ENCODE measurements at places on chromosomes 16 and 17.

- peak; percentile 15 for DNase-seq
Observed at GRCh38 chr17:76791053-76791980, 53.4 kb downstream of the MFSD11 start.

- DNase-seq, result no peak
Observed at GRCh38 chr17:50163843-50164696, 1.7 kb upstream of the SGCA start.

DNA sequence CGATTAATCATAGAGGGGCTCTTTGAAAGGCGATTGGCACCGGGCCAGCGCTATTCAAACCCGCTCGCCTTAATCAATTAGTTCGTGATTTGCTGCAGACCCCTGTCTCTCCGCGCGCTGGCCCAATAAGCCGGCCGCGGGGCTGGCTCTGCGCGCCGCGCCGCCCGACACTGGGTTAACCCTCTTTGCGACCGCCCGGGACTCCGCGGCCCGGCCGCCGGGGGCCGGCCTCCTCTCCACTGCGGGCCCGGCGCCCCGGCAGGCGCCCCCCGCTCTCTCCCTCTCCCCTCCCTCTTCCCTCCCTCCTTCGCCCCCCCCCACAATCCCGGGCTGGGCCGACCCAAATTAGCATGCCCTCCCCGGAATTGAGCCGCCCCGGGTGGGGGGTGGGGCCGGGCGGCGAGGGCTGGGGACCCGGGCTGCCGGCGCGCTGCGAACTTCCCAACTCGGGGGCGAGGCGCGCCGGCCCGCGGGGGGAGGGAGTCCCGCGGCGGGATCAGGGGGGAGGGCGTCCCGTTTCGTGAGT, 428 bp upstream of the SALL1 start:
- DNase-seq, result no peak

- peak; percentile 39 for DNase-seq
Observed at GRCh38 chr16:72877374-72878028, 170.4 kb downstream of the ZFHX3 start.

- DNase-seq, result no peak
Observed at GRCh38 chr17:69231521-69231920, 2.9 kb upstream of the ABCA10 start.

DNA sequence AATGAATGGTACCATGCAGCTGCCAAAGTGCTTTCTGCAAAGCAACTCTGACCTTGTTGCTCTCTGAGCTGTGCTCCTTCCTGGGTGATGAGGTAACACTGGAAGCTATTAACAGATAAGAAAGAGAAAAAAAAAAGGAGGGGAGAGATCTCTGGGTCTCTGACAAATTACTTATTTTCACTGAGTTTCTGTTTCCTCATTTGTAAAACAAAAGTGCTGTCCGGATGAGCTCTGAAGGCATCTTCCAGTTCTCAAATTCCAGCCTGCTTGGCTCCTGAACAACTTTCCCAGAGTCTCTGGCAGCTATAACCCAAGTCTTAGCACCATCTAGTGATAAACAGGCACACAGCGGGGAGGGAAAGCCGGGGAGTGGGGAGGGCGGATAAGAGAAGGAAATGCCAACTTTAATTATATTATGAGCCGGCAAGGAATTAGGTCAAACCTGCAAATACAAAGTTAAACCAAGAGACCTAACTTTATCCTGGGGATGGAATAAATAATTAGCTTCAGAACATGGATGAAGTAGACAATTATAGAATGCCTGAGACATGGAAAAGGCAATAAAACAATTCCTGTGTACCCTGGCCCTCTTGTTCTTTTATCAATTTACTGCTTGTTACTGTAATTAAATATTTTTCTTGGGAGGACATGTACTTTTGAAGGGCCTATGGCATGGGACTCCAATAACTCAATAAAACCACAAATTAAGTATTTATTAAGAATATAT, 61.3 kb upstream of the KIFC3 start:
- DNase-seq, result no peak

- no peak for DNase-seq
Observed at GRCh38 chr16:85419503-85420408, 193.4 kb upstream of the GSE1 start.

- no peak for DNase-seq
Observed at GRCh38 chr16:50491516-50491915, 56.7 kb upstream of the NKD1 start.

DNA sequence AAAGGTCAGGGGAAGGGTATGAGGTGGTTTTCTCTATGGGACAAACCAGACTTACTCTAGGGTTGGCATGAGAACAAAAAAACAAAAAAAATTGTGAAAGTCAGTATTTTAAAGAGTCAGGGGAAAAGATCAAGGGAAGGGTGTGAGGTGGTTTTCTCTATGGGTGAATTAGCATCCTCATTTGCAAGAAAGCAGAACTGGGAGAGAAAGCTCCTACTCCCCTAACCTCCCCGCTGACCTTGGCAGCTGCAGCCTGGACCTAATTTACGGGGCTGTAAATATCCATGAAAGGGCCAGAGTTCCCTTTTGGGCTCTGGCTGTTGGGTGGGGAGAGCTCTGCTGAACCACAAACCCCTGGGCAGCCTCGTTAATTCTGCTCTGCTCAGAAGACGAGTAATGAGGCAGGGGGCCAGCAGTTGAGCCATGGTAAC, 10.6 kb downstream of the RHBDL3 start:
- DNase-seq, result peak; percentile 78

DNA sequence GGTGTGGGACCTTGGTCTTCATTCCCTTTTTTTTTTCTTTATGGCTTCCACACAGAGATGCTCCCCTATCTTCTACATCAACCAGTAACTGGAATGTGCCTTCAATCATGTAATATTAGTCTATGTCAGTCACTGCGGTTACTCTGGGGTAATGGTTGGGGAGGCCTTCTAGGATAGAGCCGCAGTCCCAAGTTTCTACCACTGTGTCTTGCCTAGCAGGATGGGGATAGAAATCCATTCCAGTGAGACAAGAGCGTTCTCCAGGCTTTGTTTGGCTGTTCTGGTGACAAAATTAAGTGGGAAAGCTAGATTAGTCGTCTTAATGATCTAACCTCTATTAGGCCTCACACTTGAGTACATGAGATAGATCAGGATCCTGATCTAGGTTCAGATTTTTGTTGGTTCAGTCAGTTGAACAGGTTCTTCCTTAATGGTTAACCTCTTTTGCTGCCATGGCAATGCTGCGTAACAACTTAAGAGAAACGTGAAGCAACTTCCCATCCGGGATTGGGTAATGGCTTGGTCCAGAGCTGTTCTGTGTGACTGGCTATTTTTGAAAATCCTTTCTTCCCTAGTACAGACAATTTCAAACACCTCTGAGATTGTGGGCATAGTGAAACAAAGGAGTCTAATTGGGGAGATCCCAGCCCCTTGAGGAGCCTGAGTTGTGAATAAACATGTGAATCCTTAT, 8.7 kb downstream of the MSL1 start:
- peak; percentile 88 for DNase-seq

DNA sequence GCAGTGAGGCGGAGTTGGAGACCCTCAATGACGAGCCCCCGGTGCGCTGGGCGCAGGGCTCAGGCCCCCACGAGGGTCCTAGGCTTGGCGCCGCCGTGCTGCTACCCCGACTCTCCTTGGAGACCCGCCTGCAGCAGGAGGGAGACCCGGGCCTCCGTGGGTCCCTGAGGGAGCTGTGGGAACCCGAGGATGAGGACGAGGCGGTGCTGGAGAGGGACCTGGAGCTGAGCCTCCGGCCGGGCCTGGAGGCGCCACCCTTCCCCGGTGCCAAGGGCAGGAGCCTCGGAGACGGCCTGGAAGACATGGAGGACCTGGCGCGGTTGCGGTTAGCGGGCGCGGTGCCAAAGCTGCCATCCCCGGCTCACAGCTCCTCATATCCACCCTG, 2.3 kb downstream of the MYO15B start:
- no peak for DNase-seq

GRCh38 chr17:58480090-58480489, 8.1 kb downstream of the HSF5 start:
- no peak for DNase-seq

DNA sequence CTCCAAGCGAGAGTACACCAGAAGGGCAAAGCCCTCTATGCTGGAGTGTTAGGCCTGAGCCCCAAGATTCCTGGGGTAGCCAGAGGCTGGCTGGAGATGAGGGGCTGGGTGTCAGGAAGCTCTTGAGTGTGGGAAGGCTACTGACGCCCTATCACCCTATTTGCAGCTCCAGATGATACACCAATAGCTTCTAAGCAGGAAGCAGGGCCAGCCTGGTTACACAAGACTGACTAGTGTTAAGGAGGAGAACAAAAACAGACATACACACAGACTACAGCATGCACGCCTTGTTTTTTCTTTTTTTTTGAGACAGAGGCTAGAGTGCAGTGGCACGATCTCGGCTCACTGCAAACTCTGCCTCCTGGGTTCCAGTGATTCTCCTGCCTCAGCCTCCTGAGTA, 15.9 kb downstream of the POLR3K start:
- peak; percentile 38 for DNase-seq

DNA sequence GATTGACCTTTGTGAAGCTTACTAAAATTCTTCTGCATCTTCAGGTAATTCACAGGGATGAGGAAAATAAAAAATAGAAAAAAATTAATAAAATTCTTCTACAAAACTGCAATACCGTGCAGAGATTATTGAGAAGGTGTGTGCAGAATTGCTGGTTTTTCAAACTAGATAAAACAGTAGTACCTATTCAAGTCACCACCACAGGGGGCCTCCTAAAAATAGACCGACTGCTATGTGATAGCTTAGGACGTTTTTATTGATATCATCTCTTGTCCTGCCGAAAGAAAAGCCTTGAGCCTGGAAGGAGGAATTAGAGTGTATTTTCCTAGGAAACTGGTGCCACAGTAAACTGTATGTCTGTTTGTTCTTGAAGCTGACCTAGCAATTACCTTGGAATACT, 325.9 kb downstream of the ZFHX3 start:
- no peak for DNase-seq

GRCh38 chr17:4834681-4835020, 1.5 kb downstream of the MINK1 start:
- no peak for DNase-seq

DNA sequence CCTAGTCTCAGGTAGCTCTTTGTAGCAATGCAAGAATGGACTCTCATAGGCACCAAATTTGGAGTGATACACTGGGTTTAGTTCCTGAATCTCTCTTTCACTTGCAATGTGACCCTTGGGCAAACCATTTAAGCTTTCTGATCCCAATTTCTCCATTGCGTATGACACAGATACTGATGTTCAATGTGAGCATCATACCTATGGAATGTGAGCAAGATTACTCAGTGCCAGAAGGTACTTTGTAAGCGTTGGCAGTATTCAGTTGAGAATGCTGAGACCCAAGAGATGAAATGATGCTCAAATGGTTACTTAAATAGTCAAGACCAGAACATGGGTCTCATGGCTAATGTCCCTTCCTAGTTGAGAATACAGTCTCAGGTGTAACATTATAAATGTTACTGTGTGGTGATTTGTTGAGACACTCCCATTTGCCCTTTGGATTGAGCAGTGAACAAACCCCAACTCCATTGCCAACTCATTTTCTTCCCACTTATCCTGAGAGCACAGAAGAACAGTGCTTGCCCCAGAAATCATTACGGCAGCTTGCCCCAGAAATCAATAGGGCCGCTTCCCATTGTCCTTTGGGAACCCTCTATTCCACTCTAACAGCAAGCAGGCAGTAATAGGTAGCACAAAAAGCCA, 134.1 kb downstream of the SOX9 start:
- DNase-seq, result no peak

- DNase-seq, result no peak
Observed at GRCh38 chr17:42522798-42523278, 13.2 kb upstream of the NAGLU start.

GRCh38 chr17:34081269-34081668, 173.8 kb upstream of the CCL2 start:
- no peak for DNase-seq

DNA sequence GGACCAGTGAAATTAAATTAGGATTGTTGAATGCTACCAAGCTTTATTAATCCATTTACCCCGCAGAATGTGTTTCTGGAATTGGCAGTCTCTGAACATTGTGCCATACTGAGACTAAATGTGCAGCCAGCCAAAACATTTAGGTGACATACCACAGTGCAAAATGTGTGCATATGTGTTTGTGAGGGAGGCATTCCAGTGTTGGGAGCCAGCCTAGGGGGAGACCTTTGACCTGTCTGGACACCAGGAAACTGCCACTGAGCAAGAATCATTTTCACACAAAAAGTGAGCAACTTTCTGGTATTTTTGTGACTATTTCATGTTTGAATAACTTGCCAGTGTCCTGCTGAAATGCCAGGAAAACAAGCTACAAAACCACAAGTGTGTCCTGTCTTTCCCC, 64.7 kb upstream of the SLC12A3 start:
- DNase-seq, result no peak

DNA sequence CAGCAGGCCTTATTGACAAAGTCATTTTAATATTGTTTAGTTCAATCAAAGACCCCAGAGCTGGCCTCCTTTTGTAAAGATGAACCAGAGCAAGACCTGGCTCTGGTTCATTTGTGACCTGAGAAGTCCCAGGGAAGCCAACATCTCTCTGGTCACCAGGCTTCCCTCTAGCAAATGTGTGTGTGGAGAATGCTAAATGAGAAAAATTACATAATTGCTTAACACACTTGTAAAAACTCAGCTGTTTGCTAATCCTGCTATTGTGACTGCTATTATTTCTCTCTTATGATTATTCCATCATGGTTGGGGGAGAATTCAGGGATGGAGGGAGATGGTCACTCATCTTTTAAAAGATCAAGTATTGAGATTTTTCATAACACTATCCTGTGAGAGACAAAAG, 94.3 kb upstream of the CLEC3A start:
- no peak for DNase-seq

- DNase-seq, result no peak
Observed at GRCh38 chr17:31595666-31596381, 204.3 kb downstream of the RAB11FIP4 start.

- DNase-seq, result no peak
Observed at GRCh38 chr17:82384730-82385481, 13.3 kb downstream of the UTS2R start.

- no peak for DNase-seq
Observed at GRCh38 chr16:11535494-11535893, 51.2 kb downstream of the LITAF start.

- DNase-seq, result no peak
Observed at GRCh38 chr17:22171631-22172030, 479.3 kb downstream of the KCNJ18 start.

- DNase-seq, result no peak
Observed at GRCh38 chr17:3923466-3924190, 7.4 kb upstream of the P2RX1 start.

GRCh38 chr17:73431401-73432205, 119.8 kb upstream of the CDC42EP4 start:
- DNase-seq, result no peak

DNA sequence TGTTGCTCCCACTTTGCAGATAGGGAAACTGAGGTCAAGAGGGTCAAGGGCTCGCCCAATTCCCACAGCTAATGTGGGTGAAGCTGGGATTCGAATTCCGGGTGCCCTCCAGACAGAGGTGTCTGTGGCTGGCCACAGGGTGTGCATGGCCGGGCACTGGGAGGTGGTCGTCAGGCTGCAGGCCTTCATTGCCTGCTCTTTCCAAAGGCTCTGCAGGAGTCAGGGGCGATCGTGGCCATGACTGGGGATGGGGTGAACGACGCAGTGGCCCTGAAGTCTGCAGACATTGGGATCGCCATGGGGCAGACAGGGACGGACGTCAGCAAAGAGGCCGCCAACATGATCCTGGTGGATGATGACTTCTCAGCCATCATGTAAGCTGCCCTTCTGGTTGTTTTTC, 49.8 kb downstream of the MEAK7 start:
- no peak for DNase-seq
